ENCODE measurements at places on chromosomes 5 and 9.

DNA sequence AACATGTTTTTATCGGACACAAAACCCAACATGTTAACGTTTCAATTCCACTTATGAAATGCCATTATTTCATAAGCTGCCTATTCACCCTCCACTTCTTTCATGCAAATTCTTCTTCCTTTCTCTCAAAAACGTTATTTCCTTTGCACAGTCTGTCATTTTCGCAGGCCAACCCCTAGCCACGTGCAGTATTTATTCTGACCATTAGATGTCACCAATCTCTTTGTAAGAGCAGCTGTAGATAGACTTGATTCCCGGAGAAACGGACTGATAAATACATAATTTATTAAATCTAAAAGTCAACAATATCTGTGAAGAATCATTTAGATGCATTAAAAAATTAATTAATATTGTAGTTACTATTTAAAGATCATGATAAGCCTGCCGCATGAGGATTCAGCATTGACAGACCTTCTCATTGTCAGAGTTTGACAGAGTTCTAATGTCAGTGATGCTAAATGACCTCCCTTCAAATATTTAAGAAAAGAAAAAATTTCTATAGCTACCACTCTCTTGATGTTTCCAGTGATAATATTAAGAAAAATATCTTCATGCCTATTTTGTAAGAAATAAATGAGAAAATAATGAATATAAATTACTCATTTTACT lies 933.6 kb downstream of the CDH12 start:
- DNase-seq, result no peak

- no peak for DNase-seq
Observed at GRCh38 chr5:147567917-147568598, 58.2 kb upstream of the DPYSL3 start.

- no peak for DNase-seq
Observed at GRCh38 chr5:4356201-4356600, 760.6 kb downstream of the IRX1 start.

GRCh38 chr5:139763280-139763929 lies 32.2 kb upstream of the PSD2 start:
- DNase-seq, result no peak

- no peak for DNase-seq
Observed at GRCh38 chr9:129280236-129280622, 102.2 kb upstream of the IER5L start.

DNA sequence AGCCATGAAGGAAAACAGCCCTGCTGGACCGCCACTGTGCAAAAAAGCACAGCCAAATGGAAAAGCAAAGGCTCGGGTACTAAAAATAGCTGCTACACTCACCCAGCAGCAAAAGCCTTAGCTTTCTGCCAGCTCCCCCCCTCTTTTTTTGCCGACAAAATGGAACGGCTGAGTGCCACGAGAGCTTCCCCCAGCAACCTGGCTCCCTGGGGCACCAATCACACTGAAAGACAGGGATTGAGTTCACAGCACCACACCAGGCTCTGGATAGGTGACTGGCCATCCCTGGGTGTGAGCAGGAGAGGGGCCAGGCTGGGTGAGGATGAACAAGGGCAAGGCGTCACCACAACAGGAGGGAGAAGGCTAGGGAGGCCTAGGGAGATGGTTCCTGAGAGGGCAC lies 66.7 kb downstream of the SIL1 start:
- peak; percentile 40 for DNase-seq

GRCh38 chr5:60517094-60517694 lies 182.8 kb downstream of the DEPDC1B start:
- no peak for DNase-seq

DNA sequence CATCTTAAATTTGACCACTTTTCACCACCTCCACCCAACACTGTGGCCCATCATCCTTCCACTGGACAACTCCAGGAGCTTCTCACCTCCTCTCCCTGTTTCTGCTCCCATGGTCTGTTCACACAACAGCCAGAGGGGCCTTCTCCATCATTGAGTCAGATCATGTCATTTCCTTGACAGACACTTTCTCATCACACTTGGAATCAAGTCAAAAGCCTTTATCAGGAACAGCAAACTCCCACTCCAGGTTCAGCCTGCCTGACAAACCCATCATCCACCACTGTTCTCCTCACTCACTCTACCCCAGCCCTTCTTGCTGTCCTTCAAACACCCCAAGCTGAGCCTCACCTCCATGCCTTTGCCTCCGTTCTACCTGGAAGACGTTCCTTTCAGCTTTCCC lies 78.4 kb upstream of the ADRA1B start:
- no peak for DNase-seq

DNA sequence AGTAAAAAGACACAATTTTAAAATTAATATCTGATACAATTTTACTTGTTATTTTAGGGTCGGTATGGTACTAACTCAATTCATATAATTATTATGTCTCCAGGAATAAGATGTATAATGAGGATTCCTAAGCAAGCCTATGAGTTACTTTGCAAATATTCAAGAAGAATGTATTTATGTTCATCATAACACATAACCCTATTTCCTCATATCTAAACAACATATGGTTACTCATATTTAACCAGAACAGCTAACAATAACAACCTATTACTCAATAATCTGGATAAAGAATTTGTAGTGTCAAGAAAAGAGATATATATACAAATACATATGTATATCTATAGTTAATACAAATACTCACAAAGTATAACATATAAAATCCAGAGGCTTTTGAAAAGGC lies 285.9 kb downstream of the ARL15 start:
- no peak for DNase-seq

GRCh38 chr5:76412511-76412910 lies 9.4 kb downstream of the IQGAP2 start:
- DNase-seq, result no peak

DNA sequence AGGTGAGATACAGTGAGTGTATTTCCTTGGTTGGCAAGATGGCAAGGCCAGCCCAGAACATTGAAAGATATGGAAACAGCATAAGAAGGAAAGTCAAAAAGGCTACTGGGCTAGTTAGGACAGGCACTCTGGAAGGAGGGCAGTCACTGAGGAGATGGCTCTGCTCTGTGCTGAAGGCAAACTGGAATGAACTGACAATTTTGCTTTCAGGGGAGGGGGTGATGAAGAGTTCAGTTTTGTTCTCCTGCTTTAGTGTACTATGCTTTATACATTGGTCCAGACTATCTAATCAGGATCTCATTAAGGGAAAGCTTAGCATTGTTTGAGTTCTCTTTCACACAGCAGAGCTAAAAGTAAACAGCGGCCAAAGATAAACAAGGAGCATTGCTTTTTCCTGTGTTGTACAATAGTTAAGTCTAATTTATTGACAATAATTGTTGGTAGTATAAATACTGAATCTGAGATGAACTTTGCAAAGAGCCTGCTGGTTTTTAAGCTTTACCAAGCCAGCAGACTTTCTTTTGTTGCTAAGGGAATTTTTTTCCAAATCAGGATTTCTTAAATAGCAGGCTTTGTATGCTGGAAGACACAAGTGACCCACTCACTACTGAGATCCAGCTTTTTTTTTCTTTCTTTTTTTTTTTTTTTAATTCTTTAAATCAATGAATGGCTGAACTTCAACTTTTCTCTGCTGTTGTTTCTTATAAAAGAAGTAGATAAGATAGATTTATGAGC lies 355.5 kb downstream of the ARRDC3 start:
- no peak for DNase-seq

DNA sequence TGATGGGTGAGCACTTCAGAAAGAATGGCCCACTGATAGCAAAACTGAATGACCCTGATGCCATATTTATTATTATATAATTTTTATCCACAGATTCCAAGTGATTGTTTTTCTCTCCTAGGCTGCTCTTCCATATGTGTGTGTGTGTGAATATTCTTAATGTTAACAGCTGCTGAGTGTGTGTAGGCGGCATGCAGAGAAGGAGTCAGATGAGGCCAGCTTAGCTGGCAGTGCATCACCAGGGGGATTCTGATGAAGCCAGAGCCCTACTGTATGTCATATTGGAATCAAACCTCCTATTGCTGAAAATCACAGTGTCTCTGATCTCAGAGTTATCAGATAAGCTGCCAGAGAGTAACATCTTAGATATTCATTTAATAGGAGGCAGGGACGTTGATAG lies 177.1 kb downstream of the DMAC1 start:
- DNase-seq, result no peak

- no peak for DNase-seq
Observed at GRCh38 chr9:126295936-126296600, 30.6 kb upstream of the MVB12B start.

GRCh38 chr5:96968074-96968473 lies 32.2 kb downstream of the LNPEP start:
- DNase-seq, result no peak

DNA sequence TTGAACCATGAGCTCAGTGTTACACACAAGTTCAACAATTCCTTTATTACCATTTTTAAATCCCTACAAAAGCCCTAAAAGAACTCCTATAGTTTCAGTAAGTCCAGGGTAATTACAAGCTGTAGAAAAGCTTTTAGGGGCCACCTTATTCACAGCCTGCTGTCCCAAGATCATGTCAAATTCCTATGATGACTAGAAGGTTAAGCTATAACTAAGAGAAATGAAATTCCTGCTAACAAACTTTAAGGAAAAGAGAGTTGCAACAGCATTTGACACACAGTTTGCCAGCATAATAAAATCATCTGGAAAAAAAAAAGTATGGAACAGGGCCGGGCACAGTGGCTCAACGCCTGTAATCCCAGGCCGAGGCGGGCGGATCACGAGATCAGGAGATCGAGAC lies 31.5 kb downstream of the TMEM245 start:
- DNase-seq, result no peak

- DNase-seq, result no peak
Observed at GRCh38 chr5:55140908-55141665, 18.9 kb upstream of the GPX8 start.

DNA sequence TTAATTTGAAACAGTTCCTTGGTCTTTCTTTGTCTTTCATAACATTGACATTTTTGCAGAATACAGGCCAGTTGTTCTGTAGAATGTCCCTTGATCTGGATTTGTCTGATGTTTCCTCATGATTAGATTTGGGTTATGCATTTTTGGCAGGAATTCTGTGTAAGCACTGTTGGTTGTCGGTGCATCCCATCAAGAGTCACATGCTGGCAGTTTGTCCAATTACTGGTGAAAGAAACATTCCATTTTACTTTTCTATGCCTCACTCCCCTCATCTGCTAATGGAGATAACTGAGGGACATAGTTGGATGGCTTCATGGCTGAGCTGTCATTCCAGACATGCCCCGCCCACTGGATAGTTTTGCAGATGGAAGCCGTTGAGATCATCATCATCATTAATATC lies 7.6 kb upstream of the ZNF618 start:
- DNase-seq, result no peak

DNA sequence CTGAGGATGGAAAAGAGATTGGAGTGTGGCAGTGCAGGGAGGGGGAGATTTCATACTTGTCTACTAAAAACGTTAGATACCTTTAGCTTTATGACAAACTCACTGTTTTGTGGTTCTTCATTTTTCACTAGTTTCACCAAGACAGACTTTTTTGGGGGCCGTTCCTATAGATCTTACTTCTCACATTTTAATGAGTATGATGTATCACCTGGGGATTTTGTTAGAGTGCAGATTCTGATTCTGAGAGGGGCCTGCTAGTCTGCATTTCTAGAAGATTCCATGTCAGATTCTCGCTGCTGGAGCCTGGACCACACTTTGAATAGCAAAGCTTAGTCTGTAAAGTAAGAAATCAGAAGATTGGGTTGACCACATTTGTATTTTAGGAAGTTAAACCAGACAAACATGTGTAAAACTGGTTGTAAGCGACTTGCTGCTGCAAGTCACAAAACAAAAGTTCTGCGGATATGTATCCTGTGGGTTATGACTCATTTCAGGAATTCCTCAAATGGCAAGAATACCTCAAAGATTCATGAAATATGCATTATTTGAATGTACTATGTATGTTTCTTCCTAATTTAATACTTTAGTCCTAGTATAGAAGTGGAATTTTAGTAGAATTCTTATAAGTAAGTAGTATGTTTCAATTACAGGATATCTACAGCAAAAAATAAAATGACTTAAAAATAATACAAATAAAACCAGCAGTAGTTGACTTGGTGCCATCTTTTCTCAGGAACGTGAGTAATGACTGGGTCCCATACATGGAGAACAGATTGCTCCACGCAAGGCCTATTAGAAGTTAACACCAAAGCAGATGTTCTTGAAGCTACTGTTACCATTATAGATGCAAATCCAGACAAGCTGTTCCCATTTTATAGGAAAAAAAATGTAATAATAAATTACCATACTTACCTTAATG lies 27.8 kb downstream of the NFIL3 start:
- no peak for DNase-seq

GRCh38 chr5:154325566-154325965 lies 120.2 kb upstream of the SAP30L start:
- DNase-seq, result no peak

DNA sequence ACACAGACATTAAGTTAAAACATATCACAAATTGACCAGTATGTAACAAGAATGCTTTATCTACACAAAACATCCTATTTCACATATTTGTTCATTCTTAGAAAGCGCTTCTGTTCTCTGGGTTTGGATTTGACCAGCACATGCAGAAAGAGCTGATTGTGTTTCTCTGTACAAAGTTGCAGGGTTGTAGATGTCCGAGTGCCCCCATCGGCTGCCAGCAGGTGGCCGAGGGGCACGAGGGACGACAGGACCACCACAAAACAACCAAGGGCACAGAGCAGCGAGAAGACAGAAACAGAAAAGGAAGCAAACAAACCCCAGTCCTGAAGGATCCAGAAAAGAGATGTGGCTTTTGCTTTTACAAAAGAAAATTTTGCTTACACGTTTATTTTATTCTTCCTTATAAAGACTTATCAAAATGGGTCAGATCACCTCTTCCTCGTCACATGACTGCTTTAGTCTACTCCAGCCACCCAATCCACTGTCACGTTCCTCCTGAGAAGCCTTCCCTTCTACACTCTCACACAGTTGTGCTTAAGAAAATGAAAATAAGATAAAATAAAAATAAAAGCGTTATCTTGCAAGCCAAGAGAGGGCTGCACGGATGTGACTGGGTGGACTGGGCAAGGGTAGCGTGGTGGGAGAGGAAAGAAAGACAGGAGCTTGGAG lies 9.5 kb downstream of the OTP start:
- peak; percentile 45 for DNase-seq

- DNase-seq, result no peak
Observed at GRCh38 chr9:137965177-137965795, 87.7 kb downstream of the CACNA1B start.

DNA sequence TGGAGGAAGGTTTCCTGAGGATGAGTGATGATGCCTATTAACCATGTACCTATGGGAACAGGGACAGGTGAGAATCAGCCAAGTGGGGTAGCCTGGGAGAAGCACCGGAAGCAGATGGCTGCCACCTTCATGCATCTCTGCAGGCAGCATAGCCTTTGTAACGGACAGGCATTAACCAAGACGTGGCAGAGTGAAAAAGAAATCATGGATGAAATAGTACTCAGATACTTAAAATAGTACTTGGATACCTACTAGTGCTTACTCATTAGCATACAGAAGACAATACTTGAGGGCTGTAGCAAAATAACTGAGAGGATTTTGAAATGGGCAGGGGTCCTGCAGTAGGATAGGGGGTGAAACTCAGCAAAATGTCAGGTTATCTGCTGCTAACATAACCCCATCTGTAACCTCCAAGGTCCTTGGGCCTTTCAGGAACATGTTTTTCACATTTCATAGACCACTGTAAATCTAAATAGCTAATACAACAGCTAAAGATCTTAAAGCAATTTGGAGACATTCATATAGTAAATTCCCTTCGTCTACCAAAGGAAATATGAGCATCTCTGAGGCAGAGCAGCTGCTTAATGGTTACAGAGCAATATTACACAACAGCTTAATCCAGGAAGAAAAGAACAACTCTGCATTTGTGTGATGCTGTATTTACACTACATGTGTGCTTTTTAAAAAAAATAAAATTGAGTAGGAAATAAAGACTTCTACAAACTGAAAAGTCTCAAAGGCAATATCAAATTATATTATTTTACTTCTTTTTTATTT lies 154.3 kb downstream of the NFIB start:
- peak; percentile 78 for DNase-seq

GRCh38 chr5:175246242-175246888 lies 197.6 kb downstream of the DRD1 start:
- no peak for DNase-seq
